Neural progenitor cell (in vitro differentiated cells): ENCODE measurements at places on chromosomes 1 and 21. TPM values are rescaled to one million over a fixed set of nuclear protein-coding genes. Genes with fewer than 3 reads are reported as not detected.

DNA sequence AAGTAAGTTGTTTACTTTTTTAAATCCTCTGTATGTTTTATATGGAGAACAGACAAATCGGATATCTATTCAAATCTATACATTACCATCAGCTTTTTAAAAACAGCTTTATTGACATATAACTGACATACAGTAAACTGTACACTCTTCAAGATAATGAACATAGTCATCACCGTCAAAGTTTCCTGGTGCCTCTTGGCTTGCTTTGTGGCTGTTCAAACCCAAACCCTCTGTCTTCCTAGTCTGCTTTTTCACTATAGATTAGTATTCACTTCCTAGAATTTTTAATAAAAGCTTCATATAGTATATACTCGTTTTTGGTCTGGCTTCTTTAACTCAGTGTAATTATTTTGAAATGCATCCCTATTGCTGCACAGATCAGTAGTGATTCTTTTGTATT, 56.4 kb upstream of the TPTE start:
- no peak for DNase-seq

KLHL21 gene
- total RNA-seq: 4.8 and 7.2 TPM in 2 replicates

GRCh38 chr1:46171871-46172270, 3.0 kb upstream of the TSPAN1 start:
- no peak for DNase-seq

DNA sequence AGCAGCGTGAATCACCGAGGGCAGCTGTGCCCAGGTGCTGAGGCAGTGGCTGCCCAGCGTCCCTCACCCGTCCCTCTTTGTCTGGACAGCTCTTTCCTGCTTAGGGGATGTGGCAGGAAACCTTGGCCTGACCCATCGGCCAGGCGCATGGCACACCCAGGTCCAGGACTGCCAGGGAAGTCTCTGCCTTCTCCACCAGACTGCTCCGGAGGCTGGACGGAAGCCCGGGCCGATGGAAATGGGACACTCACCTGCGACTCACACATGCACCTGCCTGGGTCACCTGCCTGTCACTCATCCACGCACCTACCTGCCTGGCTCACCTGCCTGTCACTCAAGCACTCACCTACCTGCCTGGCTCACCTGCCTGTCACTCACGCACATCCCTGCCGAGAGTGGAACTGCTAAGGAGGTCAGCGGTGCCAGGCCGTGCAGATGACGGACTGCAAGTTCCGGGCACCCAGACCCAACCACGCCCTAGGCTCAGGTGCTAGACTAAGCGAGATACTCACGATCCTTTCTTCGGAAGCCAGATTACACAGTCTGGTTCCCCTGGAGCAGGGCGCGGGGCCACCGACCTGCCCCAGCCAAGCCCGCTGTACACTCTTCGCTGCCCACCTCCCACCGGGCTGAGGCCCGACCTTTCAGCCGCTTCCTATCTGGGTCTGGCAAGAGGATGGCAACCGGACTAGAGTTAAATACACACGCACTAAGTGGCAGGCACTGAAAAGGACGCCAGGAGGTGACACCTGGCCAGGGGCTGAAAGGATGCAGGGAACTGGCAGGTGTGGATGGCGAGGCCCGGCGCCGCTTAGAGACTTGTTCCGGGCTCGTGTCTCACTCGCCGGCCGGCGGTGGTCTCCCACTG, 1.1 kb downstream of the UBE2J2 start:
- no peak for DNase-seq

- peak; percentile 70 for DNase-seq
Observed at GRCh38 chr1:199954699-199955098, 72.8 kb upstream of the NR5A2 start.

DNA sequence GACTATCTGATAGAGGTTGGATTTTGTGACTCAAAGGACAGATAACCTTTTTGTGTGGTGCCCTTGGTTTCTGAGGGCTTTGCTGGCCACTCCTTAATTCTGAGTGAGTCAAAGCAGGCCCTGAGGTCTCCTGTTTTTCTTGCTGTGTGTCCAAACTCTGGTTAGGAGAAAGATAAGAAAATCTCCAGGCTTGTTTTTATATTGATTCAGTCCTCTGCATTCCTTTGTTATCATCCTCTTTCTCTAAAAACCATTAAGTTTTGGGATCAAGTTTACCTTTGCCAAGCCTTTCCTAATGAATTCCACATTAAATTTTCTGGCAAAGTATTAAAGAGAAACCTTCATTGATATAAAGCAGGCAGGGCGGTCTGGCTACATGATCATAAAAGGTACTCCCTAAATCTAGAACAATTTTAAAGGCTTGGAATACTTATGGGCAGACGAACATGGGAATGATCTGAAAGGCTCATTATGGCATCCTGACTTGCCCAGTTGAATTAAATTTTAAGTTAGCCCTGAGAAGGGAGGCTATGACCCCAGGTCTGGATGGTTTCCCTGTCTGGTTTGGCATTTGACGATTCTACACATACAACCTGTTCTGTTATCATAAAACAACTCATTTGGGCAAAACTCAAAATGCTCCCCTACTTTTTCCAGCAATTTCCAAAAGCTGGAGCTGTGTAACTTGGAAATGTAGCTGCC, 20.8 kb downstream of the ZBTB8B start:
- no peak for DNase-seq

- peak; percentile 85 for DNase-seq
Observed at GRCh38 chr1:163561580-163562295, 240.0 kb downstream of the NUF2 start.

DNA sequence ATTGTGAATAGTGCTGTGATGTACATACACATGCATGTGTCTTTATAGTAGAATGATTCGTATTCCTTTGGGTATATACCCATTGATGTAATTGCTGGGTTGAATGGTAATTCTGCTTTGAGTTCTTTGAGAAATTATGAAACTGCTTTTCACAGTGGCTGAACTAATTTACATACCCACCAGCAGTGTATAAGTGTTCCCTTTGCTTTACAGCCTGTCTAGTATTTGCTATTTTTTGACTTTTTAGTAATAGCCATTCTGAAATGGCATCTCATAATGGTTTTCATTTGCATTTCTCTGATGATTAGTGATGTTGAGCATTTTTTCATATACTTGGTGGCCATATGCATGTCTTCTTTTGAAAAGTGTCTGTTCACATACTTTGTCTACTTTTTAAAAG, 54.5 kb upstream of the FAM78B start:
- DNase-seq: no peak

MCOLN3 gene
- 0.47 and 0.65 TPM in 2 replicates for total RNA-seq

DNA sequence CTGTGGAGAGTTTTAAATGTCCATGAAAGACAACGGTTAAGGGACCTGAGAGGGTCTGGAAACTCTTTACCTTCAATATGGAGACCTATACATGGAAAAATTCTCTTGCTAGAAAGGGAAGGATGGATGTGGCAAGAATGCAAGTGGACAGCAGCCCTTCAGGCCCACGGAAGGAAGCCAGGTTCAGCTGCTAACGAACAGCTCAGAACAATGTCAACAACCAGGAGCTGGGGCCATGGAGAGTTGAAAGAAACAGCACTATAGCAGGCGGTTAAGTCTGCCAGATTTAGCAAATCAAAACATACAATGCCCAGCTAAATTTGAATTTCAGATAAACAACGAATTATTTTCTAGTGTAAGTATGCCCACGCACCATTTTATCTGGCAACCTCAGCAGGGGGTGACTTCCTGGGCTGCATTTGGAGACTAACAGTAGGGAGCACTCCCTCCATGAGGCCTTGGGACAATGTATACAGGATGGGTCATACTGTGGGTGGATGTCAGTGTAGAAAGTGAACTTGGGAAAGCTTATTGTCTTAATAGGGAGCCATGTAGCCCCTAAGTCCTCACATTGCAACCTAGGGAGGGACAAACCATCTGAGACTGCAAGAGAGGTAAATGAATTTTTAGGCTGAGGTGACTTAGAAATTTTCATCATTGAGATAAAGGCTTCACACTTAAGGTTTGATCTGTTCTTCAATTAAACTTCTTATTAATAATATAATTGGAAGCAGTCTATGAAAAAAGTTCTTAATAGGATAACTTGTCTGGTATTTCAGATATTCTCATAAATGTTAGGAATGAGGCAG, 7.8 kb upstream of the H3-3A start:
- DNase-seq: no peak

DNA sequence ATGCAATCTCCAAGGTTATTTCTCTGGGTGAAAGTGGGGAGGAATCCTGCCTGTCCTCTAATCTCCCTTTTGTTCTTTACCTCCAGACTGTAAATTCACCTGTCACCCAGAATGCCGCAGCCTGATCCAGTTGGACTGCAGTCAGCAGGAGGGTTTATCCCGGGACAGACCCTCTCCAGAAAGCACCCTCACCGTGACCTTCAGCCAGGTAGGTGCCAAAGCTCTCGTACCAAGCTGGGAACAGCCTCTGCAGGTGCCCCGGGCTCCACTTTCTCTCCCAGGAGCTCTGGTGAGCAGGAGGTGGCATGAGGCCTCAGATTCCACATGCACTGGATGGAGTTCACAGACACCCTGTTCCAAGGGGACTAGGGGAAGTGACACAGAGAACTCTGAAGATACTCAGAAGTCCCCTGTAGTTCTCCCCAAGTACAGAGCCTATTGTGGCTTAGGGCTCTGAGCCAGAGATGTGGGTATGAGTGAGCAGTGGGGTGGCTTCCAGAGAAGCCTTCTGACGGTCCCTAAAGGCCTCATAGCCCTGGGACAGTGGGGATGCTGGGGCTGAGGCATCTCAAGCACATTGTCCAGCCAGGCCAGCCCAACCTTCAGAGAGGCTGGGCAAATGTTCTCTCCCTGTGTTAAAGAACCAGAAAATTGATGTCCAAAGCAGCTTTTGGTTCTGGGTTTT, 30.9 kb downstream of the RASSF5 start:
- no peak for DNase-seq

GSTM4 gene
- 4.3 and 17.3 TPM in 2 replicates for total RNA-seq

DNA sequence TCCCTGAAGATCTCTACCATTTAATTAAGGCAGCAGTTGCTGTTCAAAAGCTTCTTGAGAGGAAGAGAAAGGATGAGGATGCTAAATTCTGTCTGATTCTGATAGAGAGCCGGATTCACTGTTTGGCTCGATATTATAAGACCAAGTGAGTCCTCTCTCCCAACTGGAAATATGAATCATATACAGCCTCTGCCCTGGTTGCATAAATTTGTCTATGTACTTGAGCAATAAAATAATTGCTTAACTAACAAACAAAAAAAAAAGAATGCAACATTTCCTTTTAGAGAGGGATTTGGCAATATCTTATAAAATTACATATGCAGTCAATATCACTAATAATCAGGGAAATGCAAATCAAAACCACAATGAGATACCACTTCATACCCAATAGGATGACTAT, 26.8 kb downstream of the ALDH9A1 start:
- no peak for DNase-seq

DNA sequence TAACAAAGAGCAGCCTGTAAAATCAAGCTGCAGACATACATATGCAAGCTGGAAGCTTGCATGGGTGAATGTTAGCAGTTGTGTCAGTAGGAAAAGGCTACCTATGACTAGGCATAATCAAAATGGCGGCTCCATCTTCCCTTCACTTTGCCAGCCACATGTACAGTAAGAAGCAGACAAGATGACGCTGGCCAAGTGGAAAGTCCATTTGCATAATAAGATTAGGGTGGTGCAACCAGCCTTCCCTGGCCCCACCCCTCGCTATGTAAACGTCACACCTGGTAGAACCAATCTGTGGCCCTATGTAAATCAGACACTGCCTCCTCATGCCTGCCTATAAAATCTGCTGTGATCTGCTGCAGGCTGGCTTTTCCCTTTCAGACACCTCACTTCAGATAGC, 171.9 kb upstream of the USP25 start:
- DNase-seq: no peak

TGFB2 gene
- total RNA-seq: 0.37 and 1.9 TPM in 2 replicates

DNA sequence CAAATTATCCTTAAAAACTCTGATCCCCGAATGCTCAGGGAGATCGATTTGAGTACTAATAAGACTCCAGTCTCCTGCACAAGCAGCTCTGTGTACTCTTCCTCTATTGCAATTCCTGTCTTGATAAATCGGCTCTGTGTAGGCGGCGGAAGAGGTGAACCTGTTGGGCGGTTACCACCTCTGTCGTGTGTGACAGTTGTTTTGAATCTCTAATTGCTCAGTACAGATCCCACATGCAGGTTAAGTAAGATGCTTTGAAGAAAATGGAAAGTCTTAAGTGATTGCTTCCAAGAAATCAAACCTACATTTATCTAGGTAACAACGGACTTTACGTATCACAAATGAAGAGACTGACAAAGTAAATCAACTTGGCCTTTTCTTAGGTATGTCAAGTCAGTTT, 35.5 kb downstream of the COA6 start:
- DNase-seq: no peak

DNA sequence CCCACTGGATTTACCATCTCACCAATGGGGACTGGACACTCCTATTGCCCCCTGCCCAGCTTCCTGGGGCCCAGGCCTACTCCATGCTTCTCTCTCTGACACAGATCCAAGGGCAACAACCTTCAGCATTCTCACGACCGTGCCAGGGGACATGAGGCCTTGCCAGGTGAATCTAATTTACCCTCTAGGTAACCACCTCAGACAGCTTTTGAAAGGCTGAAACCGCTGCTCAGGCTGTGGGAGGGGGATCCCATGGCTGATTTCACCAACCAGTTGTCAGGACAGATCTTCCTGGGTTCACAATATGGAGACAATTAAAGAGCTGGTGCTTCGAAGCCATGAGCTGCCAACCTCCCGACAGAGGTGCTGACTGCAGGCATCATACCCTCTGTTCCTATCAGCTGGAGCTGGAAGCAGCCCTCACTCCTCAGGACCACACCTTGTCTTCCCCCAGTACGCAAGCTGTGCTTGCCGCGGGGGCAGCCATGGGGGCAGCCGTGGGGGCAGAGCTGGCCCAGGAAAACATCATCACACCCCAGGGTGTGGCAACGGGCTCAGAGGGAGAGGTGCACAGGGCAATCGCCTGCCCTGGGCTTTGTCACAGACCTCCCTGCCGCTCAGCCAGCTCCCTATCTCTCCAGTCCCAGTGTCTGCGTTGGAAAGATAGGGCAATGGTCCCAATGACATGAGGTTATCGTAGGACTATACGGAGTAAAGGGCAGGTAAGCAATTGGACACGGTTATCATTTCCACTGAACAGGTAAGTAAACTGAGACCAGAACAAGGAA, 120.2 kb downstream of the DMRTB1 start:
- no peak for DNase-seq

GRCh38 chr1:93666613-93667384, 14.8 kb downstream of the BCAR3 start:
- no peak for DNase-seq

- DNase-seq: no peak
Observed at GRCh38 chr1:78797108-78797781, 147.6 kb downstream of the IFI44 start.

KCNC4 gene
- 1.3 and 2.0 TPM in 2 replicates for total RNA-seq

- no peak for DNase-seq
Observed at GRCh38 chr21:46568562-46568961, 36.3 kb downstream of the S100B start.

SFN gene
- total RNA-seq: 0.21 and 0.99 TPM in 2 replicates

GRCh38 chr1:244887281-244887680, 22.9 kb upstream of the HNRNPU start:
- no peak for DNase-seq

DNA sequence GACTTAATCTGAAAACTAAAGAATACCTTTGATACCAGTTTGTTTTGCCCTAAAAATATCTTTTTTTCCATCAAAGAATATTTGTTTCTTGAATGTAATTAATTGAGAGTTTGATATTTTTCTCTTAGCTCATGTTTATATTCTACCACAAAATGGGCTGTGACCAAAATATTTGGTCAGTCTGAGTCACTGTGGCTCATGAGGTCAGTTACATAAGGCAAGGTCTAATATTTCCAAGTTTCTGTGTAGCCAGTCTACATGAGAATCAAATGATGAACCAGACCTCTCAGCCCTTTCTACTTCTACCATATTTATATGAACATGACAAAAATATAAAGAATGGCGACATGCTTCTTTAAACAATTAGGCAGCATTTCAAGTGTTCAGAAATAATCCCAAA, 83.0 kb upstream of the IVNS1ABP start:
- no peak for DNase-seq

HLCS gene
- 20.4 and 25.0 TPM in 2 replicates for total RNA-seq
